ENCODE measurements at places on chromosomes 5 and 9.

GRCh38 chr5:77139001-77139400 lies 51.9 kb upstream of the ZBED3 start:
- no peak for DNase-seq

GRCh38 chr9:272251-273213 lies 57.9 kb downstream of the DOCK8 start:
- DNase-seq, result no peak

DNA sequence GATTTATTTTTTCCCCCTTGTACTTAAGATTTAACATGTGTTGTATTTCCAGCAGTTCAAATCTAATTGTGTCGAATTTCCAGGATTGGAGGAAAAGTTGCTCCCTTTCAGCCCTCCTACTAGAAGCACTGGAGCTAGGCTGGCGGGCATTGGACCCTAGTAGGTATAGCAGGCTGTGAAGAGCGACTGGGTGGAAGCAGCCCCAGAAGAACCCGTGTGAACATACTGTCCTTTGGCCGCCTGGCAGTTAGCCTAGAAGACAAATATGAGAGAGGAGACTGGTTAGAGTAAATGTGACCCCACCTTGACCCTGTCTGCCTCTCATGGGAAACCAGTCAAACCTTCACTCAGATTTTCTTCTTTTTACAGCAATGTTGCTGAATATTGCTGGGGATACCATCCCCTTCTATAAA lies 13.9 kb downstream of the ALDOB start:
- DNase-seq, result no peak

DNA sequence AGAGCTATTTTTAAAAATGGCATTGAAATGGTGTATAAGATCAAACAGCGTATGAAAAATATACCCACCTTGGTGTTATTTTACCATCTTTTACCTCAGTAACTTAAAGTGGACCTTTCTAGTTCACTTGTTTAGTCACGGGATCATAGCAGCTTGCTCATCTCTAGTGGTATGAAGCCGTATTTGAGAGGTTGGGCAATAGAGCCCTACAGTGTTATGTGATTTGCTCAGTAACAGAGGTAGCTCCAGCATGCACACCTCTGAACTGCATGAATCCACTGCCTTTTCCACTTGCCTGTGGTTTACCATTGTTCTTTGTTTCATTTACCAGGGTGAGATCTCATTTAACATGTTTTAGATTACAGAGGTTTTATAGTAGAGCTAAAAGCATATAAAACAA lies 134.4 kb downstream of the ATG10 start:
- DNase-seq, result no peak

DNA sequence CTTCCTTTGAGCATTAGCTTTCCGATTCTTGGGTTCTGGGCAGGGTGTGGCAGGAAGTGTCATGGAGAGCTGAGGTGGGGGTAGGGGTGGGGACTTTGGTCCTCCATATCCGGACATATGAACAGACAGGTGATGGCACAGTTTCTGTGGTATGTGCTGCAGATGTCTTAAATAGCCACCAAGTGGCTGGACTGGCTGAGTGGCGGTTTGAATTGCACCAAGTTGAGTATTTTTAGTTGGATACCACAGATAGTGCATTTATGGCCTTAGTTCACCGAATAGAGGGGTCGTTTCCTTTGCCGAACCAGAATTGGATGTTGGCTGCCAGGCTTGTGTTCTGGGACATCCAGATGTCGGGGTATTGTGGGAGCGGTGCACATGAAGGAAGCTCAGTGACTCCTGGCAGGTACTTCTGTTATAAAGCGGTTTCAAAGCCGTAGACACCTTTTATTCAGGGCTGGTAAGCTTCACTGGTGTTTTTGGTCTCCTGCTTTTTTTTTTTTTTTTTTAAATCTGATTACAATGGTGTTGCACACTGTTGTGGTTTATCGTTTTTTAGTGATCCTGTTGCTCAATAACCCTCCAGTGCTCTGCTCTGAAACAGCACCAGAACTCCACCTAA lies 15.1 kb upstream of the TNFAIP8 start:
- no peak for DNase-seq

DNA sequence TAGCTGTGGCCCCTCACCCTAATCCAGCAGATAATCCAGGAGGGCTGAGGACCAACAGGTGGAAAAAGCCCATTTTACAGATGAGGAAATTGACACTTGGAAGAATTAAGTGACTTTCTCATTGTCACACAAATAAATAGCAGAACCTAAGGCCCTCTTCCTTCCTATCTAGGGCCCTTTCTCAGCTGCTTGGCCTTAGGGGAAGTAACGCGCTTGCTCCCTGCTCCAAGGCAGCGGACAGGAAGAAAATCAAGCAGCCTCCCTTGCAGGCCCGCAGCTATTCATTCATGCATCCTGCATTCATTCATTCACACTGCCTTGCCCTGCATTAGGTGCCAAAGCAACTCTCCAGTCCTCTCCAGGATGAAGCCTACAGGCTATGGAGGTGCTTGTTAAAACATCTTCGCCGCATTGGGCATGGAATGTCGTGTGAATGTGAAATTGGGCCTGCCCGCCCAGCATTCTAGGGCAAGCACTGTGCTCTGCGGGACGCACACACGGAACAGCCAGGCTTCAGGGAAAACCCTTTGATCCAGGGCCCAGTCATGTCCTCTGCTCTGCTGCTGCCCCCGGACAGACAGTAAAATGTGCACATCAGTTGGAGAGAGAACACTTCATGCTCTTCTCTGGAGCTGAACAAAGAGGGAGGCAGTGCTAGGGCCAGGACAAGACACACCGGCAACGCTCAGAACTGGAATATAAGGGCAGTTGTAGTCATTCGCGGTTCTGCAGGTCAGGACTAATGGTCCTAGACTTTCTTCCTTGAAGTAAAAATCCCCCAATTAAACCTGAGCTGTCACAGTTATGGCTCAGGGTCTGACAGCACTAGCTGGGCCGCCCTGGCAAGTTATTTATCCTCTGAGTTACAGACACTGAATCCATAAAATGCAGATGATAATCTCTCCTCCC lies 166.0 kb downstream of the COL23A1 start:
- DNase-seq, result no peak

DNA sequence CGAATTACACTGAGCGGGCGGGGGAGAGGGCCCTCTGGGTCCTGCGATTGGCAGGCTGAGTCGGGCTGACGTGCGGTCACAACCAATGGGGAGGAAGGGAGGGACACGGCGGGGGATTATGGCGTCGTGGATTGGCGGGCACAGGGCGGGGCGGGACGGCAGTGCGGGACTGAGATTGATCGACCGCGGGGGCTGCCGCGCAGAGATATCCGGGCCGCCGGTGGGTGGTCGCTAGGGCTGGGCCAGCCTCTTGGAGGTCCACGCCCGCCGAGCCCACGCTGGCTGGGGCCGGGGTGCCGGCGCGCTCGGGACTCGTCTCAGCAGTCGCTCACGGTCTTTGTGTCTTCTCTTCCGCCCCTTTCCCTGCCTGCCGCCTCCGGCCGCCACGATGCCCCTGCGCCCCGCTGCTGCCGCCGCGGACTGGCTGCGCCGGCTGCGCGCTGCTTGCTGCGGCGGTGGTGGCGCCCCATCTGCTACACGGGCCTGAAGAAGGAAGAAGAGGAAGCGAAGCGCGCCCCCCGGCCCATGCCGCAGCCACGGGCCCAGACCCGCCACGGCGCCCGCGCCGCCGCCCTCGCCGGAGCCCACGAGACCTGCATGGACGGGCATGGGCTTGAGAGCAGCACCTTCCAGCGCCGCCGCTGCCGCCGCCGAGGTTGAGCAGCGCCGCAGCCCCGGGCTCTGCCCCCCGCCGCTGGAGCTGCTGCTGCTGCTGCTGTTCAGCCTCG lies at the start of gene RGMB:
Gene RGMB, plus strand, starts transcription at position 200 of the 728 bp plus-strand sequence. Its CDS starts 408 bp downstream, at position 608.
- peak; percentile 95 for DNase-seq

- no peak for DNase-seq
Observed at GRCh38 chr5:65651144-65651543, 26.3 kb downstream of the SHLD3 start.

- no peak for DNase-seq
Observed at GRCh38 chr5:99010294-99010693, 81.5 kb upstream of the CHD1 start.

DNA sequence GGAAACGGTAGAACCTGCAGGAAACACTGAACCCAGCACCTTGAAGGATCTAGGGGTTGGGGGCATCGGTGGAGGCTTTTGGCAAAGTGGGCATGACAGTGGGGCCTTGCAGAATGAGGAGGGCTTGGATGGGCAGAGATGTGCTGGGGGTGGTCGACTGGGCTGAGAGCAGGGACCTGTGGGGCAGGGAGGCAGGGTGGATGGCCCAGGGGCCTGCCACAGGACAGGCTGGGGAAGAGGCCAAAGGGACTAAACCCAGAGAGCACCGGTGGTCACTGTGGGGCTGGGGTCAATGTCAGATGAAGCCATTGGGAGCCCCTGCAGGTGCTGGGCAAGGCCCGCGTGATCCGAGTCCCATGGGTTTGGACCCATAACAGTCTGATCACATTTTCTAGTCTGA lies 175.3 kb downstream of the DAB2IP start:
- no peak for DNase-seq

DNA sequence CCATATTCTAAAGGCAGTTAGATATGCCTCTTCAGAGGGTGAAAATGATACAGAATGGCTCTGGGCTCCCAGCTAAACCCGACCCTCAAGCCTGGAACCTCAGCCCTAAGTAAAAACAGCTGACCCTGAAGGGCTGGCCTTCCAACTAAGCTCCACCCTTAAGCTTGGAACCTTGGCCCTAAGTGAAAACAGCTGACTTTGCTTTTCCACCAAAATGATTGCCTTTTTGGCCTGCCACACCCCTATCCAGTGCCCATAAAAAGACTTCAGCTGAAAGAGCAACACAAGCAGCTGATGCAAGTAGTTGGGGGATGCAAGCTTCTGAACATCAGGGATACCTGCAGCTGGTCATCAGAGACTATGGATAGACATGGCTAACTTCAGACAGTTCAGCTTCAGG lies 647.4 kb upstream of the SGCD start:
- DNase-seq, result no peak

DNA sequence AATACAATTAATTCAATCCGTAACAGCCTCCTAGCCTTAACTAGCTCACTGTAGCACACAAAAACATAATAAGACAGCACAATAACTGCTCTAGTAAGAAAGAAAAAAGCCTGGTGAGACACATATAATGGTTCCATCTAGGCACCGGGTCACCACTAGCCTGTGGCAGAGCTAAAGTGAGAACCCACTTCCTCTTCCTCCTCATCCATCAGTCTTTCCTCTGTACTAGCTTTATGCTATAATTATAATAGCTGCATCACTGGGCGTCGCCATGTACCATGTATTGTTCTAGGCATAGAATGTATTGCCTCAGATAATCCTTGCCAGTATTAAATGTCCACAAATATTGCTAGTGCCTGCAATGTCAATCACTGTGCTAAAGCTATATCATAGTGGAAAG lies 23.1 kb downstream of the ADRB2 start:
- DNase-seq, result no peak

- DNase-seq, result no peak
Observed at GRCh38 chr5:160805376-160805775, 46.6 kb downstream of the ATP10B start.

Data from NCI-H774 (cell line).